ENCODE measurements at places on chromosomes 12 and 14. TPM values are rescaled to one million over a fixed set of nuclear protein-coding genes. Genes with fewer than 3 reads are reported as not detected.

Gene TTC6
- total RNA-seq: under 0.01 TPM

Gene LRP1
- total RNA-seq: 228 TPM

Gene FITM1
- total RNA-seq: not detected

Gene CD163L1
- 11.0 TPM for total RNA-seq

All from fibroblast of villous mesenchyme (primary cell).